Activated CD4-positive, alpha-beta memory T cell treated with anti-CD3 and anti-CD28 coated beads for 36 hours (primary cell): ENCODE measurements at places on chromosomes 4 and X. TPM values are rescaled to one million over a fixed set of nuclear protein-coding genes. Genes with fewer than 3 reads are reported as not detected.

RTL5 gene
- total RNA-seq: 0.76 TPM

GLRA3 gene
- not detected for total RNA-seq

MAGEB1 gene
- not detected for total RNA-seq

FAT1 gene
- not detected for total RNA-seq
